ENCODE measurements at places on chromosomes 1 and 21.
A peak's percentile ranks its signal among the peaks of the same experiment; 100 is the strongest.

DNA sequence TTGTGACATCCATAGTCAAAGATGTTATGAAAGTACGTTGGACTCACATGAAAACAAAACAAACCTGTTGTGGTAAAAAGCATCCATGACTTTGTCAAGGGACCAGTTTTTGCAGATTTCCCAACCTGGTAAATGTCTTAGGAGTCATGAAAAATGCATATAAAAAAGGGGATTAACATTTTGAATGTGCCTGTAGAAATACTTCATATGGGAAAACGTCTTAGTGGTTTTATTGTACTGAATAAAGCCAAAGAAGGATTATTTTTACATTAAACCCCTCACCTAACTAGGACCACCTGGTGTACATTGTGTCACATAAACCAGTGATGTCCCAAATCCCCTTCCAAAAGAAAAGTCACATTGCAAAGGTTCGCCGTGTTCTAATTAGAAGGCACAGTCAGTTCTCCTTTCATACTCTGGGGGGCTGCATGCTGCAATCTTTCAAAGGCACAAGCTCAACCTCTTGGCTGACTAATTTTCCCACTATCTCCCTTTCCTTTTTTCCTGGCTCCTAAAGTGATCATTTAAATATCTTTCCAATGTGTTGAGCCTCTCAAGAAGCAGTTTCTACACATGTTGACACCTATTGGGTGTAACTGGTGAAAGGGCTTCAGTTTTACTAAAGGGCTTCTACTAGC lies 119.8 kb upstream of the SPAG17 start:
- no peak for DNase-seq

- no peak for DNase-seq
Measured at GRCh38 chr1:162717548-162718184, 72.8 kb upstream of the HSD17B7 start.

GRCh38 chr1:190140644-190141043 lies 337.0 kb downstream of the BRINP3 start:
- DNase-seq, result no peak

- no peak for DNase-seq
Measured at GRCh38 chr1:227797625-227798024, 17.9 kb upstream of the PRSS38 start.

DNA sequence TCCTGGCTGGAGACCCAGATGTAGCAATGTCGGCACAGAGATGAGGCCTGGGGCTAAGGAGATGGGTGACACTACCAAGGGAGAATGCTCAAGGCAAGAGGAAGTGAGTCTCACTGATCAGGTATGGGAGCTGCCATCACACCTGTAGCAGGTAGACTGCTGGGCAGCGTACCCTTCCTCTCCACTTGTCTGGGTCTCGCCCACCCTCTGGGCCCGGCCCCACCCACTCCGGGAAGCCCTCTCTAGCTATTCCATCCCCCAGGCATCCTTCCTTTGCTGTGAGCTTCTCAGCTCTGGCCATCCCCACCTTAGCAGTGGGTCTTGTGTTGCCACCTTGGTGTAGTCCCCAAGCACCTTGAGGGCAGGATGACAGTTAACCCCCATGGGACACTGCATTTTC lies 87.7 kb upstream of the EDN2 start:
- DNase-seq, result no peak

- DNase-seq, result no peak
Measured at GRCh38 chr21:42133131-42133530, 62.0 kb downstream of the UMODL1 start.

DNA sequence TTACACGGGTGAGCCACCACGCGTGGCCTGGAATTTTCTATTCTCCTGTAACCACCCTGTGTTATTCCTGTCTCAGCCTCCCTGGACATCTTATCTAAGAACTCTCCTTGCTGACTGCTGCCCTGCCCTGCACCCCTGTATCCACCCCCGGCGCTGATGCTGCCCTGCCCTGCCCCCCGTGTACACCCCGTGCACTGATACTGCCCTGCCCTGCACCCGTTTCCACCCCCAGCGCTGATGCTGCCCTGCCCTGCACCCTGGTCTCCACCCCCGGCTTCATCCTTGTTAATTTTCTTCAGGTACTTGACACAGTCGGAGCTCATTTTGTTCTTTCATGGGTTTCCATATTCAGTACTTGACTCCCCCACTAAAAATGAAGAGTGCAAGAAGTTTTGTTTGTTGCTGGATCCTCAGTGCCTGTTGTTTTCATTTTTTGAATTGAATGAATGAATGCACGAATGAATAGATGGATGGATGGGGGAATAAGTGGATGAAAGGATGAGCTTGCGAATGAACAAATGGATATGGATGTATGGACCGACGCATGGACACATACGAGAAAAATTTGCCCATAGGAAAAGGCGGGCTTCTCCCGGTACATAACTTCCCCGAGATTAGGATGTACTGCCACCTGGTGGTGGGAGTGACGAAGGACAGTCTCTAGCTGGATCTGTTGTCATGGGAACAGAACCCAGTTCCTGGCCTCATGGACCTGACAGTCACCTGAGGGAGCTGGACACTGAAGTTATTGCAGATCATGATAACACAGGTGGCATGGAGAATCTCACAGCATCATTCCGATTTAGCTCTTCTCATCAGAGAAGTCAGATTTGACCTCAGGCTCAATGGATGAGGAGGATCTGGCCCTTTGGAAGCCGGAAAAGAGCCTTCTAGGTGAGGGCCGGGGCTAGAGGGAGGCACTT lies 14.9 kb downstream of the AADACL4 start:
- DNase-seq, result peak; percentile 51

DNA sequence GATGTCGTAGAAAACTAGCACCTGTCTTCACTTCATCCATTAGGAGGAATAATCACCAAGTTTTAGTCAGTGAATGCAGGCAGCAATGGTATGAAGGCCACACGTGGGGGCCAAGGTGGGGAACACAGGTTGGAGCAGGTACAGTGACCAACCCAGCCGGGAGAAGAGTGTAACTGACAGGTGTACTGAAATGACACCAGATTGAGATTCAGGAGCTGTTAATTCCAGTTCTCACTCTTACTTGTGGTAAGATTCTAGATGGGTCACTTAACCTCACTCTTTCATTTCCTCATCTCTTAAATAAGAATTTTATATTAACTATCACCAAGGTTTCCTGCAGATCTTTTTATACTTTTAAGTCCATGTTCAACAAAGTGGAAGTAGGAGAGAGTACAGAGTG lies 206.2 kb upstream of the PTBP2 start:
- no peak for DNase-seq

DNA sequence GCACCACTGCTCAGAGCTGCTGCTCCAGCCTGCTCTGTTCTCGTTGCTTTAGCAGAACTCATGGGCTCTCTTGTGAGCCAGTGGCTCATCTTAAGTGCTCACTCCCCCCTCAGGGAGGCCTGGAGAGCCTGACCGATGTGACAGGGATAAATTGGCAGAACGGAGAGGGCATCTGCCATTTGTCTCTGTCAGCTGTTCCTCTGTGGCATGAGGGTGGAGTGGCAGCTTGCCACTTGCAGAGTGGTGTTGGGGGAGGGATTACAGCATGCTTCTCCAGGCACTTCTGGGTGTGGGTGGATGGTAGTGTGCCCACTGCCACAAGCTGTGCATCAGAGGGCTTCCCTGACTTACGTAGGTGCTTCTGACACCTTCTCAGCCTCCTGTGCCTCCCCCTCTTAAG lies 229.5 kb downstream of the PAPPA2 start:
- DNase-seq, result no peak

DNA sequence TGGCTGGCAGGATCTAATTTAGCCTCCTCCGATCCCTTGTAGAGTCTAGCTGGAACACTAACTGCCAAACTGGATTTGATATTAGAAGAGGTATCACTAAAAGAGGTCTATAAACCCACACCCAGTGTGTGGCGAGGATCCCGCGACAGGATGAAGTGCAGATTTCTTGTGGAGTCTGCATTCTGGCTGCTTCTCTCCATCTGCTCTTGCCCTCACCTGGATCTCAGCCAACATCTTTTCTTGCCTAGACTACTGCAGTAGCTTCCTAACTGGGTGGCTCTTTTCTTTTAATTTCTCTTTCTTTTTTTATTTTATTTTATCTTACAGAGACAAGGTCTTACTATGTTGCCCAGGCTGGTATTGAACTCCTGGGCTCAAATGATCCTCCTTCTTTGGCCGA lies 48.9 kb upstream of the CAPZB start:
- no peak for DNase-seq

GRCh38 chr1:27446496-27447020 lies 43.4 kb downstream of the WASF2 start:
- DNase-seq, result no peak

- DNase-seq, result no peak
Measured at GRCh38 chr1:10368194-10368593, 30.7 kb upstream of the PGD start.

- no peak for DNase-seq
Measured at GRCh38 chr1:95941121-95941798, 707.2 kb downstream of the RWDD3 start.

Measured in effector memory CD4-positive, alpha-beta T cell (primary cell).